ENCODE measurements at places on chromosomes 7 and 10.
A peak's percentile ranks its signal among the peaks of the same experiment; 100 is the strongest.

DNA sequence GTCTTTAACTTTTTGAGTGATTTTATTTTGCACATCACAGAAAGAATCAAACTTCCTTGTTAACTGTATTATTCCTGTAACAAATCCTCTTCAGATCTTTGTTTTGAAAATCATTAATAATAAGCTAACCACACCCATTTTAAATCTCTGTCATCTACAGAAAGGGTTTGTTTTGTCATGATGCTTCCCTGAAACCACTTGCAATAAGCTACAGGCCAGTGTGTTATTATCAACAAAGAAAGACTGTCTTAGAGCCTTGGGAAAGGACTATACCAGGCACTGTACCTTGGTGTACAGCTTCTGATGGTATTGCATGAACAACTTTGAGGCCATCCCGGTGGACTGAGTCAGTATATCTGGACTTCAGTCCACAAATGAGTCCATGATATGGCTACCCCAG lies 145.3 kb upstream of the FAM3C start:
- no peak for DNase-seq

DNA sequence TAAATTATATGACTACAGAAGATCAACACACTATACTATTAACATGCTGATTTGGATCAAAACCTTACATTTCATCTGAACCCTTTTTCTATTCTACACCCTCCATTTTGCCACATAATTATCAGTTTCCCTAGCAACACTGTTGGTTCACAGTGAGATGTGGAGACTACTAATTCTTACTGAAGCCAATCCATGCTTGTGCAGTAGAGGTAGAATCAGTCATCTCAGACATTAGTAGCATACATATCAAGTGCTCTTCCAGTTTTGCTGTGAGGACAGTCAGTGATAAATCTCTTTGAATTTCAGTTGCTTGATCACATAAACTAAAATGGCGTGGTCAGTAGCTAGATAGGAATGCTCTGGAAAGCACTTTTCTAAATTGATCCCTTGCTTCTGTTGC lies 70.3 kb downstream of the PON1 start:
- no peak for DNase-seq

DNA sequence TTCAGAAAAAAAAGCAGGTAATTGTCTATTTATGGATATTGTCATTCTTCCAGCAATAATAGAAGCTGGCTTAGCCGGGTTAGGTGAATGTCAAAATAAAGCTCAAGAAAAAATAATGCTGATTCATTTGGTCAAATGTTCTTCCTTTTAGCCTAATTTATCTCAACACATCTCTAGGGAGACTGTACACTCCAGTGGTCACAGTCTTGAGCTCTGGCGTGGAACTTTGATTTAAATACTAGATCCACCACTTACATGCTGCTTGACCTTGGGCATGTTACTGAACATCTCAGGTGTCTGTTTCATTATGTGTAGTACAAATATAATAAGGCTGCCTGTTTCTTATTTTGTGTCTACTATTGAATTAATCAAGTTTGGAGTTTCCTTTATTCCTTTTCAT lies 22.0 kb downstream of the PRTFDC1 start:
- no peak for DNase-seq

GRCh38 chr7:424961-425793 lies 94.5 kb downstream of the PDGFA start:
- no peak for DNase-seq

GRCh38 chr7:73351447-73352167 lies 23.6 kb downstream of the FKBP6 start:
- DNase-seq: no peak

DNA sequence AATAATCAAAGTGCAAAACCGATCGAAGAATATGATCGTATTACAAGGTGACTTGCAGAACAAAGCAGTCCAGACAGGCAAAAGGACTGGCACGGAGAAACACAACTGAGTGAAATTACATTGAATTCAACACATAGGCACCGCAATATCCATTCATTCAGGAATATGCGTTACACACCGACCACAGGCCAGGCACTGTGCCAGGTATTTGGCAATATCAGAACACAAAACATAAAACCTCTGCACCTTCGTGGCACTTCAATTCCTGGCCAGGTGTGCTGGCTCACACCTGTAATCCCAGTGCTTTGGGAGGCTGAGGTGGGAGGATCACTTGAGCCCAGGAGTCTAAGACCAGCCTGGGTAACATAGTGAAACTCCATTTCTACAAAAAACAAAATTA lies 187.9 kb downstream of the DIP2C start:
- peak; percentile 43 for DNase-seq

DNA sequence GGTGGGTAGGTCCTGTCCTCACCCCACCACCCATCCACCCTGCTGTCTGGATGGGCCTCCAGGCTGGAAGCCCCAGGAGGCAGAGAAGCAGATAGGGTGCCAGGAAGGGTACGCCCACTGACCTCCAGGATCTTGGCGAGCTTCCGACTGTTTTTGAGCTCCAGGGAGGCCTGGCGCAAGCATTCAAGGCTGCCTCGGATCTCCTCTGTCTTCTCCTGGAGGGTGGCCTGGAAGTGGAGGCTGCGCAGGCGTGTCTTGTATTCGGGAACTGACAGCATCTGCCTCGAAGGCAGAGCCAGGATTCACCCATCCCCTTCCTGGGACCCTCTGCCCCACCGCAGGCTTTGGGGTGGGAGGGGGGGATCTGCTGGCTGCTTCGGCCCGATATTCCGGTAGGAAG lies 48.4 kb downstream of the GRID2IP start:
- DNase-seq: no peak

GRCh38 chr10:32263300-32263699 lies 83.7 kb downstream of the EPC1 start:
- DNase-seq: no peak

- DNase-seq: no peak
These were observed 84.1 kb upstream of the PARD3 start for GRCh38 chr10:34899161-34899560.

GRCh38 chr7:76505168-76506080 lies 4.9 kb upstream of the UPK3B start:
- no peak for DNase-seq

DNA sequence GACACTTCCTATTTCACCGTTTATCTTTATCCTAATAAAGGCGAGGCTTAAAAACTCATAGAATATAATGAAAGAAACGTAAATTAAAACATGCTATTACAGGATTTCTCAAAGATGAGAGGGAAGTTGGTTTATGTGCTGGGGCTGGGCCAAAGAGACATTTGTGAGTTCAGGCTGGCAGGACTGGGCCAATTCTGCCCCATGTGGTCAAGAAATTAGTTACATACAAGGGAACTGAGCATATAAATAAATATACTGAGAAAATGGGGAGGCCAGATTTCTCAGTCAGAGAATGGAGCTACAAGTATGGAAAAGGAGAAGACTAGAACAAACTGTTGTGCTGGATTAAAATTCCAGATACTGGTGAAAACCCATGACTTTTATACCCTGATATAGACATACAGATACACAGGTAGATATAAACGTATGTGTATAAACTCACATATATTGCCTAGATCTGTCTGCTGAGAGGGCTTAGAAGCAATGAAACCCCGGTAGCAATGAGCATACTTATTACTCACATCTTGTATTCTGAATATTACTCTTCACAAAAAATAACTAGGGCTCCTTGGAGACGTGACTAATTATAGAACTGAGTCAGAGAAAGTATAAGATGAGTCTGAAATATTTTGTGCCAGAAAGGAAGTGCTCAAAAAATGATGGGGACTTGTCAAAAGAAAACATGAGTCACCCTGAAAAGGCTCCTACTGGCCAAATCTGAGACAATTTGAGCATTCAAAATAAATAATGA lies 155.7 kb upstream of the FGFR2 start:
- DNase-seq: no peak

DNA sequence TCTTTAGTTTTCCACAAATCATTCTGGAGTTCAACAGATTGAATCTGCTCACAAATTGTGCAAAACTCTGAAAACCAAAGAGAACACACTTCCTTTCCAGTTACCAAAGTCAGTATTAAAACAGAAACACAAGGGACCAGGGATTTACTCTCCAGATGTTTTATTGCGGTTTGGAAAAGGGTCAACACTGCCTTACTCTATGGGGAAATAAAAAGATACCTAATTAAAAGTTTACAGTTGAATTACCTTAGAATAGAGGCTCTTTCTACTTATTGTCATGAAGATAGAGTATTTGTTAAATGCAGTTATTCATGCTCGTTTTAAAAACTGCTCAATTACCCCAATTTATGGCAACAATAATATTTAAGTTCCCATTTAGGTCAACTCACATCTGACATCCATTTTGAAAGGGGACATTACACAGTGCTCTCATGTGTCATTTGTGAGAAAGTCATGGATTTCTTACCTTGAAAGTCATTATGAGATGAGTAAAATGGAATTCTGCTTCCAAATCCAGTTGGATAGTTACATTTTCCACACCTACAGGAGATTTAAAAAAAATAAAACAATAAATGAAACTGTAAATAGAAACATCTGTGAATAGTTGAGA lies 8.4 kb downstream of the LAMB1 start:
- DNase-seq: no peak

GRCh38 chr7:88329532-88330463 lies 23.1 kb upstream of the STEAP4 start:
- DNase-seq: no peak

DNA sequence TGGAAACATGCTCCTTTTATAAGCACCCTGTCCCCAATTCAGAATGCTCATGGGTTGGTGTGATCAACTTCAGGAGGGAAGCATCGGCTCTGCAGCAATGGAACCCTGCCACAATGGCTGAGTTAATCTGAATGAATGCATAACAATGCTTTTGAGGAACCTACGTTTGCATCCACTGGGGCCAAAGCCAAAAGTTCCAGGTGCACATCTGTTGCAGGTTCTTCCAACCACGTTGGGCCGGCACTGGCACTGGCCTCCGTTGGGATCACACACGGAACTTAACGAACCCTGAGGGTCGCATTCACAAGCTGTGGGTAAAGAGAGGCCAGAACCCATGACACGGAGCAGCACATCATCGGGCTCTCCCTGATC lies 43.4 kb downstream of the LAMB1 start:
- no peak for DNase-seq

- no peak for DNase-seq
These were observed 267.5 kb upstream of the SP4 start for GRCh38 chr7:21160401-21160800.

GRCh38 chr7:116842371-116842770 lies 20.0 kb upstream of the CAPZA2 start:
- DNase-seq: no peak

- DNase-seq: no peak
These were observed 38.6 kb upstream of the ZMIZ2 start for GRCh38 chr7:44709945-44710596.

DNA sequence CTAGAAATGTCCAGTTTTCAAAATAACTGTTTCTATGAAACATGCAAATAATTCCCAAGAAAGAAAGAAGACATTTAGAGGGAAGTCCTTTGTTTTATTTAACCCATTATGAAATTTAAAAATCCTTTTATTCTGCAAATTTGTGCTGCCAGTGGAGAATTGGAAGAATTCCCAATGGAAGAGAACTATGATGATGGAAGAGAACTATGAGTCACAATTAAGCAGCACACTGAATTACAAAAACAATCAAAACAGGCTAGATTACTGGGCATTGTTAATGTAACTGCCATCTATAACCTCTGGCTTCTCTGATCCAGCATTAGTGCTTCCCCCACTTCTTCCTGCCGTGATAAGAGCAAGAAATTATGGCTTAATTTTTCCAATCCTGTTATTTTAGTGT lies 126.2 kb upstream of the FEZF1 start:
- no peak for DNase-seq

- no peak for DNase-seq
These were observed 32.5 kb downstream of the PDE1C start for GRCh38 chr7:32037650-32038198.

- no peak for DNase-seq
These were observed 86.5 kb downstream of the ARID5B start for GRCh38 chr10:61987951-61988379.
